IMR-90 (cell line): ENCODE measurements at places on chromosomes 3 and 15. TPM values are rescaled to one million over a fixed set of nuclear protein-coding genes. Genes with fewer than 3 reads are reported as not detected.

The WDR49 gene
- total RNA-seq: not detected in 2 replicates

The PPM1L gene
- total RNA-seq: 0.18 and 0.28 TPM in 2 replicates

DNA sequence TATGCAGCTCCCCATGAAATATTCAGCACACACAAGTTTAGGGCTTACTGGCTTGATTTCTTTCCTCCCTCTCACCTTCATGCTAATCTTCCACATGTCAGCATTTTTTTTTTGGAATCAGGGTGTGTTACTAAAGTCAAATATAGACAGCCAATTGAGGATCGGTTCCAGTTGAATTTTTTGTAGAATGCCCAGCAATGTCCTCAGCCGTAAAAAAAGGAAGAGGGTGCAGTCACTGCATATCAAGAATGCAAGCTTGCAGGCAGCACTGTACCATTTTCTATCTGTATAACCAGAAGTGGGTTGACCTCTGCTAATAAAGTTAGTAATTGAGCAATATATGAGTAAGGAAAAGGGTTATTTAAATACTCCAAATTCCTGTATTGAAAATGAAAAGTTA is 51.4 kb upstream of the CHMP2B start:
- DNase-seq: no peak

DNA sequence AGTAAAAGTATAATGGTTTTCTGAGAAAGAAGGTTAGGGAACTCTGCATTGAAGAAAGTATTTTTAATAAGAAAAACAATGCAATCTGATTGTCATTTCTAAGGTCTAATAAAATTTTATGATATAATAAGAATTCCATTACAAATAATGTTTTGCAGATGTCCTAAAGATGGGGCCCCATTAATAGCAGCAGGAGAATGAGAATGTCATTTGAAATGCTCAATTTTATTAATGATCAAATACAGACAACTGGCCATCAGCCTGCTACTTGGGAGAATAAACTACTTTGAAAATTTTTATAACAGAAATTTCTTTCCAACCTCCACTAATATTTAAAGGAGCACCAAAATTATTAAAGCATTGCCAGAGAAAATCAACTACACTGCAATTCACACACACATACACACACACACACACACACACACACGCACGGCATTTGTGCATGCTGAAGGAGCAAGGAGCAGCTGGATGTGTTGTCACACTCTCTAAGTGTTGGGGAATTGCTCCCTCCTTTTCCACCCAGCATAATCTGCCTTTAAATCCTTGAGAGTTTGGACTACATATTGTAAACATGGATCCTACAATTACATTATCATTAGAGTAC is 109.5 kb downstream of the THRB start:
- DNase-seq: no peak

GRCh38 chr3:60772584-60772983 is 478.7 kb downstream of the FHIT start:
- DNase-seq: no peak

DNA sequence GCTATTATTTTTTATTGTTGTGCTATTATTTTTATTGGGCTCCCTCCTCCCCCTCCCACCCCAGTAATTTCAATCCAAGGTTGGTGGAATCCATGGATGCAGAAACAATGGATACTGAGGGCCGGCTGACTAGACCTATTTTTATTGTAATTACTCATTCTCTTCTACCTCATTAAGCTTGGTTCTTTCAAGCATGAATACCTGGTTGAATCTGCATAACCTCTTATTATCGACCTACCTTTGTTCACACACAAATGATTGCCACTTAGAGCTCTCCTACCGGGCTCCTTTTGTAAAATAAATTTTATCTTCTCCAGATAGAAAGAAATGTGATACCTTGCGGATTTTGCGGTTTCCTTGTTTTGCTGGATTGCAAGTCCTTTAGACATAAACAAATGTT is 31.6 kb downstream of the BTD start:
- no peak for DNase-seq

GRCh38 chr3:61152071-61152470 is 99.2 kb downstream of the FHIT start:
- DNase-seq: no peak

- no peak for DNase-seq
These were observed 9.3 kb downstream of the CCDC33 start for GRCh38 chr15:74245342-74245931.
